ENCODE measurements at places on chromosomes 4 and X. TPM values are rescaled to one million over a fixed set of nuclear protein-coding genes. Genes with fewer than 3 reads are reported as not detected.
A peak's percentile ranks its signal among the peaks of the same experiment; 100 is the strongest.

DCX gene
- not detected for total RNA-seq

WNK3 gene
- total RNA-seq = 0.15 TPM

MAGEB2 gene
- total RNA-seq = not detected

GYPB gene
- total RNA-seq = not detected

TSPAN7 gene
- total RNA-seq = 136 TPM

MAGEA9B gene
- total RNA-seq = not detected

SERPINA7 gene
- total RNA-seq = not detected

SPACA5 gene
- not detected for total RNA-seq

TLR2 gene
- 2.8 TPM for total RNA-seq

FBXL5 gene
- 53.9 TPM for total RNA-seq

GLOD5 gene
- total RNA-seq = not detected

SULT1B1 gene
- 0.74 TPM for total RNA-seq

CTAG1A gene
- total RNA-seq = not detected

MGAT4D gene
- not detected for total RNA-seq

SEL1L3 gene
- 4.3 TPM for total RNA-seq

SOX3 gene
- not detected for total RNA-seq

TCEAL7 gene
- total RNA-seq = 11.8 TPM

FGFBP1 gene
- not detected for total RNA-seq

SYP gene
- total RNA-seq = 1.0 TPM

USP26 gene
- total RNA-seq = not detected

ADRA2C gene
- total RNA-seq = 5.0 TPM

IL2 gene
- total RNA-seq = not detected

TSPAN5 gene
- total RNA-seq = 3.8 TPM

TAF7L gene
- total RNA-seq = not detected

- no peaks in the 10 kb centered on the region for H3K27me3 ChIP-seq
- peaks cover 7% of the 10 kb centered on the region for H3K36me3 ChIP-seq
- peaks cover 28% of the 10 kb centered on the region for H3K4me1 ChIP-seq
- no peak for DNase-seq
Measured at GRCh38 chr4:24570574-24571236, 13.6 kb downstream of the DHX15 start.

GRCh38 chr4:40672528-40673522 is 43.2 kb upstream of the RBM47 start:
- no peaks in the 10 kb centered on the region for H3K27me3 ChIP-seq
- no peaks in the 10 kb centered on the region for H3K36me3 ChIP-seq
- no peak for DNase-seq
- no peak overlapping the region for H3K4me3 ChIP-seq
- no peak overlapping the region for H3K27ac ChIP-seq

DNA sequence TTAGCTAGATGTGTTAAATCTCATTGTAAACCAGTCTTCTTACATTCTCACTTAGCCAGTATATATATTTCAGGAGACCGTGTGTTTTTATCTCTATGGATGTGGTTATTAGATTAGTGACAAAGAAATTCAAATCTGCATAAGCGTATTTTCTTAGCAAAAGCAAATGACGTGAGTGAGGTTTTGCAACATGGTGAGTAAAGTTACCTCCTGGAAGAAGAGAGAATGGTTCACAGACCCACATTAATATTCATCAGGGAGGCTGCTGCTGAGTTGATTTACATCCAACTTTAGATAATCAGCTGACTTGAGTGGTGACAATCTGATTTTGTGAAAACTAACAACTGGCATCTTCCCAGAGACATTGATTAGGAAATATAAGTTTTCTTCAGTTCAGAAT is 589.9 kb upstream of the GALNT7 start:
- H3K27me3 ChIP-seq = no peaks in the 10 kb centered on the region
- H3K27ac ChIP-seq = no peak overlapping the region
- no peak for DNase-seq
- no peak overlapping the region for H3K4me3 ChIP-seq

GRCh38 chr4:62953752-62954151 is 1455.5 kb downstream of the TECRL start:
- H3K4me1 ChIP-seq = no peaks in the 10 kb centered on the region
- no peaks in the 10 kb centered on the region for H3K36me3 ChIP-seq
- no peak for DNase-seq

- peak overlapping the region; percentile 74 for H3K27ac ChIP-seq
- H3K4me1 ChIP-seq = peaks cover 4% of the 10 kb centered on the region
- no peaks in the 10 kb centered on the region for H3K27me3 ChIP-seq
- H3K4me3 ChIP-seq = peak overlapping the region; percentile 63
Measured at GRCh38 chr4:41216294-41217019, 2.1 kb upstream of the APBB2 start.

DNA sequence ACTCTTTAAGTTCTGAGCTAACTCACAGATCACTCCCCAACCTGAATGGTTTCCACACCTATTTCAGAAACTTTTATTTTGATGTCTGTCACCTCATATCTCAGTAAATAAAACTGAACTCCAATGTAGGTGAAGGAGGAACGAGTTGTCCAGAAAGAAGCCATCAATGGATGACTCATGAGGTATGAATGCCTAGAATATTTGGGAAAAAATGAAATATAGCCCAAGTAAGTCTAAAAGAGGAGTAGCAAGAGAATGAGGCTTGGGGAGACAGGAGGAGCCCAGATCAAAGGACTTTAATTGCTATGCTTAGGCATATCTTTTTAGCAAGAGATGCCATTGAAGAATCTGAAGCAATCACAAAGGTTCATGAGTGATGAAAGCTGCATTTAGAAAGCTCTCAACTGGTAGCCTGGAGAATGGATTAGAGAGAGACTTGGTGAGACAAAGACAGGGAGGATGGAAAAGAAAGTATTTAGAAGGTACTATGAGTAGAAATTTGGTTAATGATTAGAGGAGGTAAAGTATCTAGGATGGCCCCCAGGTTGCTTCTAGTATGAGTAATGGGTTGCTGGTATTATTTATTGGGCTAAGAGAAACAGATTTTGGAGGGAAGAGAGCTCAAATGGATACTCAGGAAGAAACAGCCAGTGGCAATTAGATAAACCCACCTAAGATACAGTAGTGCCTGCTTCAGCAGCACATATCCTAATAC is 39.4 kb downstream of the NOCT start:
- DNase-seq = no peak
- H3K27ac ChIP-seq = peak overlapping the region; percentile 42
- H3K4me3 ChIP-seq = no peak overlapping the region
- H3K4me1 ChIP-seq = peaks cover 35% of the 10 kb centered on the region
- peaks cover 5% of the 10 kb centered on the region for H3K36me3 ChIP-seq

- no peak for DNase-seq
- H3K27me3 ChIP-seq = no peaks in the 10 kb centered on the region
- no peak overlapping the region for H3K27ac ChIP-seq
- H3K36me3 ChIP-seq = no peaks in the 10 kb centered on the region
- no peak overlapping the region for H3K4me3 ChIP-seq
Measured at GRCh38 chr4:48792348-48793006, 12.4 kb upstream of the FRYL start.

- no peak overlapping the region for H3K27ac ChIP-seq
- no peak for DNase-seq
- no peaks in the 10 kb centered on the region for H3K36me3 ChIP-seq
Measured at GRCh38 chr4:25367004-25367621, 9.9 kb upstream of the ANAPC4 start.

- H3K27me3 ChIP-seq = no peaks in the 10 kb centered on the region
- no peaks in the 10 kb centered on the region for H3K4me1 ChIP-seq
- no peak overlapping the region for H3K27ac ChIP-seq
- no peak for DNase-seq
- no peaks in the 10 kb centered on the region for H3K36me3 ChIP-seq
- no peak overlapping the region for H3K4me3 ChIP-seq
Measured at GRCh38 chr4:36854554-36854953, 390.0 kb upstream of the NWD2 start.

DNA sequence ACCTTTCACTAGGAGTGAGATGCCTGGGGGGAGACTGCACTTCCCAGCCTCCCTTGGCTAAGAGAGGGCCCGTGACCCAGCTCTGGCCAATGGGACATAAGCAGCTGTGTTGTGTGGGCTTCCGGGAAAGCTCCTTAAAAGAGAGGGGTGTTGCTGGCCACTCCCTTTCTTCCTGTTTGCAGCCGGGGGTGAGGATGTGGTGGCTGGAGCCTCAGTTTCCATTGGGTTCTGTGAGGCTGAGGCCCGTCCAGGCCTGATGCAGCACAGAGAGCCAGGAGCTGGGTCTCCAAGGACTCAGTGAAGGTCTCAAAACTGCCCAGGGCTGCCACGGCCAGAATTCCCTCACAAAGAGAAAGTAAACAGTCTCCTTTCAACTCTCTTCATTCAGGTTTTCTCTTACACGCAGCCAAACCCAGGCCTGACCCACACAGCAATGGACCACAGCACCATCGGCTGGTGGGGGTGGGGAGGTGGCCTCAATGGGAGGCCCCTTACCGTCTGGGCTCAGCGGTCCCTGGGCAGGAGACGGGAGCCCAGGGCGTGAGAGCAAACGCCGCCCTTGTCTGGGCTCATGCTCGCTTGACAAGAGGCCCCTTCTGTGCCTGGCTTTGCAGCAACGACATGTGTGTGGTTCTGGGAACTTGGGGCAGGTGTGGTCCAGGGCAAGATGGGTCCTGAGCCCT is 6.6 kb downstream of the NKX1-1 start:
- peaks cover 7% of the 10 kb centered on the region for H3K4me1 ChIP-seq
- H3K27ac ChIP-seq = no peak overlapping the region
- H3K36me3 ChIP-seq = no peaks in the 10 kb centered on the region
- DNase-seq = peak; percentile 30
- no peak overlapping the region for H3K4me3 ChIP-seq

- no peaks in the 10 kb centered on the region for H3K4me1 ChIP-seq
- H3K27me3 ChIP-seq = peaks cover 14% of the 10 kb centered on the region
- peak; percentile 38 for DNase-seq
- peak overlapping the region; percentile 39 for H3K4me3 ChIP-seq
- no peaks in the 10 kb centered on the region for H3K36me3 ChIP-seq
Measured at GRCh38 chr4:116925900-116926457, 159.4 kb downstream of the TRAM1L1 start.

DNA sequence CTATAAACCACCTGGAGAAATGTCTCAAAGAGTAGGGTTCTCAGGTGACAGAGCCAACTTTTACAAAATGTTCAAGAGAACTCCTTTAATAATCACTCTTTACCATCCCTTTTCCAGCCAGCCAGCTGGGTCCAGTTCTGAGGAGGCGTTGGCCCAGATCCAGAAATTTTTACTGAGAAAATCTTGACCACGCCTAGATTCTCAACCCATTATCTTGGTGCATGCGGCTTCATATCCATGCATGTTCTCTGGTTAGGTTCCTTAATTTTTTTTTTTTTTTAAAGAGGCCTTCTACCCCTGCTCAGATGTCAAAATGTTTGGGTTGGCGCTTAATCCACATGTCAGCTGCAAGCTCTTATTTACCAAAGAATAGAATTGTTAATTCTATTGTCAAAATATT is 12.0 kb upstream of the MAP7D2 start:
- no peak for DNase-seq
- no peaks in the 10 kb centered on the region for H3K27me3 ChIP-seq
- H3K27ac ChIP-seq = no peak overlapping the region
- no peak overlapping the region for H3K4me3 ChIP-seq
- H3K4me1 ChIP-seq = no peaks in the 10 kb centered on the region

DNA sequence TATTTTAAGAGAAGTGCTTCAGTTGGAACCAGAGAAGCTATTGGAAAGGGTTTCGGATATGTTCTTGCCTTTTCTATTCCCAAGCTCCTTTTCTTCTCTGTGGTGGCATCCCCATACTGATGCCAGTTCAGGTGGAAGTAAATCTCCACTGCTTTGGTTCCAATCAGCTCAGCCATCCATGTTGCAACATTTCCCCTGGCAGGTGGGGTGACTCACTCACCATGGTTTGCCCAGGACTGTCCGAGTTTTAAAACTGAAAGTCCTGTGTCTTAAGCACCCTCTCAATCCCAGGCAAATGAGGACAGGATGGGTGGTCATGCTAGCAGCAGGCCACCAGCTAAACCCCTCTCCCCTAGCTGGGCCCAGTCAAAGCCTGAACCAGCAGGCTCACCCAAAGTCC is 15.1 kb downstream of the RAI2 start:
- no peak overlapping the region for H3K4me3 ChIP-seq
- H3K27me3 ChIP-seq = no peaks in the 10 kb centered on the region
- no peak overlapping the region for H3K27ac ChIP-seq
- no peaks in the 10 kb centered on the region for H3K4me1 ChIP-seq

DNA sequence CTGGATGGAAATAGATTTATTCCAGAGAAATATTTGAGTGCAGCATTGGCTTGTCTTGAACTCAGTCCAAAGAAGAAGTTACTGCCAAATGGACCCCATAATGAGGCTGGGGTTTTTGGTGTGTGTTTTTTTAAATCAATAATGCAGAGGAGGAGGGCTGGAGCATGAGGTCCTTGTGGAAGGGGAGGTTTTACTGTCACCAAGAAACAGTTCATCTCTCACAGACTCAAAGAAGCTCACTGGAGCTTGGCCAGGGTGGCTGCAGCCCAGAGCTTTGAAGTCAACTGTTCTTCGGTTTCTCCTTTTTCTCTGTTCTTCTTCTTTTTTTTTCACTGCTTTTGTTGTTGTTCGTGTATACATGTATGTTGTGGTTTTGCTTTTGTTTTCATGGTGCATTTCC is 377.7 kb downstream of the FBXW7 start:
- no peaks in the 10 kb centered on the region for H3K27me3 ChIP-seq
- no peak overlapping the region for H3K27ac ChIP-seq
- H3K36me3 ChIP-seq = no peaks in the 10 kb centered on the region
- H3K4me1 ChIP-seq = no peaks in the 10 kb centered on the region
- DNase-seq = no peak

DNA sequence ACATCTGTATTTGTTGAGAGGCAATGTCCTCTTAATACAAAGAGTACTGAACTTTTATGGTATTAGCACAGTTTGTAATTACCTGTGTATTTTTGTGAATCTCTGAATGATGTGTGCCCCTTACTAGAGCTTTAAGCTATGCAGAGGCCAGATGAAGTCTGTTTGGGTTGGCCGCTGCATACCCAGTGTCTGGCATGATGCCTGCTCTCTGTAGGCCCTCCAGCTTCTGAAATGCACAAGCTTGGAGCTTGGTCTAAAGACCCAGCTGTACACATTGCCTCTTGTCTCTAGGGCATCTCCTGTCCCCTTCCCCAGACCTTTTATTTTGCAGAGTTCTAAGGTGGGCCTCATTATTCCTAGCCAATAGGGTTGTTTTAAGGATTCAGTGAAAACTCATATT is 68.6 kb downstream of the CDS1 start:
- no peak overlapping the region for H3K27ac ChIP-seq
- H3K27me3 ChIP-seq = no peaks in the 10 kb centered on the region
- no peak overlapping the region for H3K4me3 ChIP-seq

- no peak for DNase-seq
- no peaks in the 10 kb centered on the region for H3K27me3 ChIP-seq
- no peaks in the 10 kb centered on the region for H3K36me3 ChIP-seq
Measured at GRCh38 chr4:102541697-102542096, 40.5 kb downstream of the NFKB1 start.

GRCh38 chrX:131213400-131213799 is 75.7 kb downstream of the IGSF1 start:
- no peaks in the 10 kb centered on the region for H3K27me3 ChIP-seq
- H3K27ac ChIP-seq = no peak overlapping the region
- no peaks in the 10 kb centered on the region for H3K36me3 ChIP-seq
- no peaks in the 10 kb centered on the region for H3K4me1 ChIP-seq
- H3K4me3 ChIP-seq = no peak overlapping the region
- no peak for DNase-seq

- no peak overlapping the region for H3K27ac ChIP-seq
- H3K4me1 ChIP-seq = no peaks in the 10 kb centered on the region
- no peak overlapping the region for H3K4me3 ChIP-seq
Measured at GRCh38 chrX:154840856-154841255, 6.4 kb upstream of the SMIM9 start.

GRCh38 chrX:79036157-79036880 is 91.1 kb downstream of the P2RY10 start:
- H3K4me3 ChIP-seq = no peak overlapping the region
- H3K27ac ChIP-seq = no peak overlapping the region
- no peaks in the 10 kb centered on the region for H3K4me1 ChIP-seq

All from psoas muscle (tissue), 8 donors.